ENCODE measurements at places on chromosomes 1 and 21.

DNA sequence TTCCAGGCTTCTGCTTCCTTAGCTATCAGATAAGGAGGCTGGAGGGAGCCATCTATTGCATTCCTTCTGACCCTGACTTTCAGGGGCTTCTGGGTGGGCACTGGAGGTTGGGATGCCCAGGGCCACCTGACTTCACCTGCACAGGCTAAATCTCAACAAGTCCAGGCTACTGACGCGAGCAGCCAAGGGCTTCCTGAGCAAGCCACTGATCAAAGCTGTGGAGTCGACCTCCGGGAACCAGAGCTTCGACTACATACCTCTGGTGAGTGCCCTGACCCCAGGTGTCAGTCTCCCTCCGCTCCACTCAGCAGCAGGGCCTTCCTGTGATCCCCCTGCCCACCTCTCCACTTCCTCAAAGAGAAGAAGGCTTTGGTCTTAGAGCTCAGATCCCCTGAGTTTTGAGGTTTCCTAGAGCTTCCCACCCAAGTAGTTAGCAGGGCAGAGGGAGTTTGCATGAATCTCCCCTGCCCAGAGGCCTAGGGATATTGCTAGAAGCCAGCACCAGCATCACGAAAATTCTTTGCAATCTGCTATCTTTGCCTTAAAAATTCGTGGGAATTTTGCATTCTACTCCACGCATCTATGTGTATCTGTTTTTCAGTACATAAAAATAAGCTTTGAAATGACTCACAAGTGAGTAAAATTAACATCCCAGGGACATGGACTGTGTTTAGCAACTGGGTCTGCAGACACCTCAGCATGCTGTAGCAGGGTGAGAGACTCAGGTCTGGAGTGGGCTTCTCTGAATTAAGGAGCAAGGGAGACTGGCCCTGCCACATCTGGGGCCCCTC is 61.4 kb downstream of the VWA5B1 start:
- no peak for DNase-seq

DNA sequence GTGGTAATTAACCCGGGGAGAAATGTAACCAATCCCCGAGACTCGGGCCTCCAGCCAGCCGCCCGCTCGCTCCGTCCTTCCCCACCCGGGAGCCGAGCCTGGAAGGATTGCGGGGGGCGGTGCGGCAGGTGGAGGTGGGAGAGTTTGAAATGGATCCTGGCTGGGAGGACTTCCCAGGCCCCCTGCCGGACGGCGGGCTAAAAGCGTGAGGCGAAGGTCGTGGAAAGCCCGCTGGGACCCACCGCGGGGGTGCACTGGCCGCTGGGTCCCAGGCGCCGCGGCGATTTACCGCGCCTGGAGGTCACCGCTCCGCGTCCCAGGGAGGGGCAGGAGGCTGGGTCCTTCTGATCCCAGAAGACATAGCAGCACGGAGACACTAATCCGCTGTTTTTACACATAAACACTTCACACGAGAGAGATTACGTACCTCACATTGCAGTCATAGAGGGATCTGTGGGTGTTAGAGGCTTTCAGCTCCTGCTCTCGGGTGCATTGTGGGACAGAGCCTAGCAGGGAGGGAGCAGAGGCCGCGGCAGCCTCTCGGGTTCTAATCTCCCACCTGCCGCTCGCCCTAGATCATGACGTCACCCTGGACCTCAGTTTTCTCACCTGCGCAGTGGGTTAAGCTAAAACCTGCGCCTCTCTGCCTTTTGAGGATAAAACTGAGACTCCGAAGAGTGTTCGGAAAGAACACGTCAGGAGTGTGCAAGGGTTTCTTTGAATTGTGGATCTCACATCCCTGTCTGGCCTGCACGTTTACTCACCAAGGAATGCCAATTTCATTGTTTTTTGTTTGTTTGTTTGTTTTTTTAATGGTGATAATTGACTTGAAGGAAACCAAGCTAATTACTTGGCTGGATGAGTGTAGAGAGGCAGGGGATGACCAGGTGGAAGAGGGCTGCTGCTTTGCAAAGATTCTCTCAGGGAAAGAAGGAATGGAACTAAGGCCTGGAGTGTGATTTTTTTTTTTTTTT is 17.1 kb upstream of the TMEM9 start:
- peak; percentile 65 for DNase-seq

DNA sequence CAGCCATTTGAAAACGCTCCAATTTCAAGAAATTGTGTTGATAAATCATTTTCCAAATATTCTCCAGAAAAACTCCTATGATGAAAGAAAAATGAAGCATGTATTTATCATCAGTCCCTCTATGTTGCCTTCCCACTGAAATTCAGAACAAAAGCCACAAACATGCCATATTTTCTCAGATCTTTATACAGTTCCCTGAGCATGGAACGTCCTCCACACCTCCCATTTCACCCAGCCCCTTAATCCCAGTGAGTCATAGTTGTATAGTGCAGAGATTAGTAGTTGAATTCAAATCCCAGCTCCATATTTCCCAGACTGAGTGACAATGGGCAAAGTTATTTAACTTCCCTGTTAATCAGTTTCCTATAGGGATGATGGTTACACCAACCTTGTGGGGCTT is 20.6 kb upstream of the NPL start:
- no peak for DNase-seq

- no peak for DNase-seq
These were observed 27.2 kb upstream of the KLF18 start for GRCh38 chr1:44168520-44169098.

DNA sequence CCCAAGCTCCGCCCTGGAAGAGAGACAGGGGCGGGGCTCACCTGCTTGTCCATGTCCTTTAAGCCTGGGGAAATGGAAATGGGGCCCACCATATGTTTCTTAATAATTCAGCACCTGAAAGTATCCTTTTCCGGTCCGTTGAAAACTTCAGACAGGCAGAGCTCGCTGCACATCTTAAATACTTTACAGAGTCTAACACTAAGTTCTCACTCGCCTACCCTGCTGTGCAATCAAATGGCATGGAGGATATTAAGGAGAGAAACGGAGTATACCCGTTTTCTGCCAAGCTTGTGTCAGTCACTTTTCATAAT is 467 bp upstream of the CC2D1B start:
- DNase-seq: no peak

DNA sequence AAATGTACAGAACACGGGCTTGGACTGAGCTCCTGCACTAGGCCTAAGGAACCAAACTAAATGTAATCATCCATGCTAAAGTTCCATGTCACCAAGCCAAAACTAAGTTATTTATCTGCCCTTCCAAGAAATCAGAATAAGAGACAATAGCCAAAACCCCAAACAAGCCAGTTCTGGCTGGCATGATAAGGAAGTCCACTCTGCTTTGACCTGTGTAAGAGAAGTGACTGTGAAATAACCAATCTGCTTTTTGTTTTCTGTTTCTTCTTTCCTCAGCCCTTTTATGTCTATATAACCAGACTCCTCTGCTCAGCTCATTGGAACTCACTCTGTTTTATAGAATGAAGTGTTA is 15.1 kb downstream of the PLPPR5 start:
- DNase-seq: no peak

GRCh38 chr1:150516050-150516591 is 569 bp downstream of the FALEC start:
- DNase-seq: peak; percentile 32

GRCh38 chr21:36117286-36117741 is 17.6 kb upstream of the CBR3 start:
- DNase-seq: no peak

- DNase-seq: no peak
These were observed 100.1 kb downstream of the RUSC1 start for GRCh38 chr1:155420788-155421187.

- DNase-seq: no peak
These were observed 104.1 kb downstream of the NR5A2 start for GRCh38 chr1:200131551-200132125.

- no peak for DNase-seq
These were observed 184.1 kb upstream of the RNPC3 start for GRCh38 chr1:103341377-103341880.

DNA sequence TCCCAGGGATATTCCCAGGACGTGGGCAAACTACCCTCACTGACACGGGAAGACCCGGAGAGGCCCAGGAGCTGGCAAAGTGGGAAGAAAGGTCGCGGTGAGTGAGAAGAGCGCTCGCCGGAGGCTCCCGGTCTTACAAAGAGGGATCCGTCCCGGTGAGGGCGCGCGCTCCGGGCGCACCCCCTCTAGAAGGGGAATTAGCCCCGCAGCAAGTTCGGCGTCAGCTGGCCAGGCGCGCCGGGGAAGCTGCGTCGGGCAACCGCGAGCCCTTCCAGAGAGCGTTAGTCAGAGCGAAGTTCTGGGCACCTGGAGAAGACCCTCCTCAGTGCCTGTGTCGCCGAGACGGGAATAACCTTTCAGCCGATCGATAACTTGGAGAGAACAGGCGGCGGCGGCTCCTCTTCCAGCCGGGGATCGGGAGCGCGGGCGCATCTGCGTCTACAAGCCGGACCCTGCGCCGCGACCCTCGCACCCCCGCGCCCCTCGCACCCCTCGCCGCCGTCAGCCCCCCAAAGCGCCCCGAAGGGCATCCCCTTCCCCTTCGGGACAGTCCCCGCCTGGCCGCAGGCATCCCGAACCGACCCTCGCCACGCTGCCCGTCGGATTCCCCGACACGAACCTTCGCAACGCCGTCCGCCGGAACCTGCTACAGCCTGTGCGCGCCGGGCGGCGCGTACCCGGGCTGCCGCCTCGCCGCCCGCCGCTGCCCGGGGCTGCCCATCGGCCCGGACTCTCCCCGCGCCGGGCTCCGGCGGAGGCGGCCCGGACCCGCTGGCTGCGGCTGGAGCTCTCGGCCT is 485 bp downstream of the SIPA1L2 start:
- DNase-seq: no peak

- no peak for DNase-seq
These were observed 18.7 kb downstream of the MEAF6 start for GRCh38 chr1:37495875-37496274.

GRCh38 chr1:18697541-18697940 is 66.9 kb downstream of the PAX7 start:
- no peak for DNase-seq

DNA sequence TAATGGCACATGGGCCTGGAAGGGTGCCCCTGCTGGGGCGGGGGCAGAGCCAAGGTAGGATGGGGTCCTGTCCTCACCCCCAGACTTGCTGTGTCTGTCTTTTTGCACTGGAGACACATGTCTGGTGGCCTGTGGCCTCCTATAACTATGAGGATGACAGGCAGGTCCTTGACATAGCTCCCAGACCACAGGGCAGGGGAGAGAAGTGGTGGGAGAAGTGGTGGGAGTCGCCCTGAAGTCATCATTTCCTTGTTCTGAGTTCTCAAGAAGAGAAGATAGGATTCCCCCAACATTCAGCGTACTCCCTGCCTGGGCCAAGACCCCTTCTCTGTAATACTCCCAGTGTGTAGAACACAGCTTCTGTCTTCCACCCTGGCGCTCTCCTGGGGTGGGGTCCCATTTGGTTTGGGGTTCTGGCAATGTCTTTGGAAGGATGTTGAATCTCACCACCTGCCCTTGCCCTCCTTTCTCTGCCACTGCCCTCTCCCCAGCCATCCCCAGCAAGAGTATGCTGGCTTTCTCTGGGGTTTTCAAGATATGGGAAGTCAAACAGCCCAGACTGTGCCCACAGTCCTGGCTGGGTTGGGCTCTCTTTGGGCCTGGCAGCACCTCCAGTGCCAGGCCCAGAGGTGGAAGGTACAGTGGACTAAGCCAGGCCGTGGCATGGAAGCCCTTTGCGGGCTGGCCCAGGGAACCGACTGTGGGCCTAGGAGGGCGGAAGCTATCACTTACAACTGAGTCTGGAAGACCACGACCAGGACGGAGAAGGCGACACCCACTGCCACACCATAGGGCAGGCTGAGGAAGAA is 19.4 kb downstream of the SLC26A9 start:
- DNase-seq: no peak

DNA sequence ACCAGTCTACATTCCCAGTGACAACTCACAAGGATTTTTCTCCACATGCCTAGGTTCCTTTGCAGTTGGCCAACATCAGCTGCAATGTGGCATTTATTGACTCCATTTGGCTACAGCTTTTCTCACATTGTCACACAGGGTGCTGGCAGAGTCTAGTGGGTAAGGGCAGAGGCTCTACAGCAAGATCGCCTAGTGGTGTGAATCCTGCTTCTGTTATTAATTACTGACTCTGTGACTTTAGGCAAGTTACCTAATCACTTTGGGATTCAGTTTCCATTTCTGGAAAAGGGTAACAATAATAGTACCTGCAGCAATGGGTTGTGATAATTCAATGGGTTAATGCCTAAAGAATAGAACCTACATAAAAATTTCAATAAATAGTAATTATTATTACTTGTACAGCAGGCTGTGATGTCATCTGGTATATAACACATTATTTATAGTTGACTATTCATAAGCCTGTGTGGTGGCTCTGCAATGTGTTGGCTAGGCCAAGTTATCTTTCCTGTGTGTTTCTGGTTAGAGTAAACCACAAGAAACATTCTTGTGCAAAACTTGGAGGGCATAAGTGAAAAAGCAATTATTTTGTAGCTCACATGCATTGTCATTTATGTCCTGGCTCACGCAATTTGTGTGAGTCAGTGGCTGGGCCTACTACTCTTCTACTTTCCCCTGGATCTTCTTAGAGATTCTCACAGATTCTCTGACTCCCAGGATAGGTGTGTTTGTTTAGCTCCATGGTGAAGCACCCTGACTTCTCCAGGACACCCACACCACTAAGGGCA is 59.5 kb downstream of the PTGS2 start:
- no peak for DNase-seq

- no peak for DNase-seq
These were observed 21.3 kb upstream of the COL18A1 start for GRCh38 chr21:45383615-45384201.

GRCh38 chr1:37765916-37766664 is 1.2 kb upstream of the EPHA10 start:
- no peak for DNase-seq

GRCh38 chr1:94927405-94928175 is 680 bp upstream of the CNN3 start:
- peak; percentile 65 for DNase-seq

DNA sequence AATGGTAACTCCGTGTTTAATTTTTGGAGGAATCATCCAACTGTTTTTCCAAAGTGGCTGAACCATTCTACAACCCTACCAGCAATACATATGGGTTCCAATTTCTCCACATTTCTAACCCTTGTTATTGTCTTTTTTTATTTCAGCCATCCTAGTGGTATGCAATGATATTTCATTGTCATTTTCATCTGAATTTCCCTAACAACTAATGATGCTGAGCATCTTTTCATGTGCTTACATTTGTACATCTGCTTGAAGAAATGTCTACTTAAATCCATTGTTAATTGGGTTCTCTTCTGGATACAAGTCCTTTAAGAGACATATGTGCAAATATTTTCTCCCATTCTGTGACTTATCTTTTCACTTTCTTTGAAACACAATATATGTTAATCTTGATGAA is 43.3 kb downstream of the EPRS1 start:
- DNase-seq: no peak

GRCh38 chr1:65688848-65689247 is 103.8 kb upstream of the PDE4B start:
- no peak for DNase-seq

DNA sequence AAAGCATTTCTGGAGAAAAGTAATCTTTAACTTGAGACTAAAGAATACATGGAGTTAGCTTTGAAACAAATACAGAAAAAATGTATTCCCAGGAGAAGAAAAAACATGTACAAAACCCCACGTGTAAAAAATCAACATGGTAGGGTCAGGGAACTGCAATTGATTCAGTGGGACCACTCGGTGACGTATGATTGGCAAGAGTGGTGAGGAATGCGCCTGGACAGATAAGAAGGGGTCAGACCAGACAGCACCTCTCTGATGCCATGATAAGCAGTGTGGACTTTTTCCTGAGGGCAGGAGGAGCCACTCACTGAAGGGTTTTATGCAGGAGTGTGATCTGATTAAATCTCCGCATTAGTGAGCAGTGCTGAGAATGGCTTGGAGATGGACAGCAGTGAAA is 142.5 kb downstream of the DAB1 start:
- DNase-seq: no peak

GRCh38 chr1:214314178-214314843 is 33.4 kb downstream of the SMYD2 start:
- DNase-seq: no peak

Data from hindlimb muscle (tissue), 1 donor.